Mesenteric fat pad (tissue), 1 donor: ENCODE measurements at places on chromosomes 5 and 9. TPM values are rescaled to one million over a fixed set of nuclear protein-coding genes. Genes with fewer than 3 reads are reported as not detected.

ZNF484 gene
- 6.9 TPM for total RNA-seq

CCDC152 gene
- total RNA-seq: 0.45 TPM

SOX30 gene
- total RNA-seq: not detected

SAXO1 gene
- not detected for total RNA-seq

SARDH gene
- 0.87 TPM for total RNA-seq

PCDHB10 gene
- 1.4 TPM for total RNA-seq

SOHLH1 gene
- total RNA-seq: not detected

CTNND2 gene
- total RNA-seq: 1.8 TPM

PCDHB11 gene
- 2.0 TPM for total RNA-seq

RASA1 gene
- total RNA-seq: 23.5 TPM

CCDC183 gene
- total RNA-seq: 0.71 TPM

GRCh38 chr9:18485714-18486113 lies 11.8 kb downstream of the ADAMTSL1 start:
- no peak for DNase-seq

DNA sequence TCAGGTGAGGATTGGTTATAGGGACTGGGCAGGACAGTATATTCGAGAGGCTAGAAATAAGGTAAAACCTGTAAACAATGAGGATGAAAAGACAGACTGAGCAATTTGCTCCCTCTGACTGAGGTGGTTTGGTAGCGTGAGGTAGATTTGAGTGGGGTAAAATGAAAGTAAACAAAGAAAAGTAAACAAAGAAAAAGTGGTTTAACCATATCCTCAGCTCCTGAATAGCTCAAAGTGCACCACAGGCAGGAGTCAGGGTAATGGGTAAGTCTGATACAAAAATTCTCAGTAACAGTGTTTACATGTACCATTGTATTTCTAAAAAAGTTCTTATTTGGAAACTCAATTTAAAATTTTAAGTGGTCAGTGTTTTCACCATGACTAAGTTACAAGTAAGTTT lies 203.1 kb upstream of the ARRDC3 start:
- DNase-seq: no peak

DNA sequence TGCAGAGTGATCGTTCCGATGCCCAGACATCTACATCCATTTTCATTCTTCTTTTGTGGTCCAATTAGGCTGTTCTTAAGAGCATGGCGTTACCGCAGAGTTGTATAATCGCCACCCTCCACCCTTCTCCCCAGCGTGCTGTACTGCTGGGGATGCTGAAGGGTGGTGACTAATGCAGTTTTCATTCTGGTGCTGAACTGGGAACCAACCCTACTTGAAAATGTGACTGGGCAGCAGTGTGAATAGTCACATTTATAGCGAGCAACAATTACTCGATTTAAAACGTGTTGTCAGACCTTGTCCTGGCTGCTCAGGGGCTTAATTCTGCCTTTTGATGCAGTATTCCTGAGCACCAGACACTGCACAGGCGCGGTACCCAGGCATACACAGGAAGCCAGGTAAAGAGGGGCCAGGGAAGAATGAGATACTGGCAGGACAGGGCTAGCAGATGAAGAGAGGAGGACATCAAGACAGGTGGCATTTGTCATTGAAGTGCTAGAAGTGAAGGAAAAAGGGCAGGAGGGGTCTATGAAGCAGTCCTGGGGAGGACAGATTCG lies 719 bp upstream of the ISCA1 start:
- DNase-seq: no peak

DNA sequence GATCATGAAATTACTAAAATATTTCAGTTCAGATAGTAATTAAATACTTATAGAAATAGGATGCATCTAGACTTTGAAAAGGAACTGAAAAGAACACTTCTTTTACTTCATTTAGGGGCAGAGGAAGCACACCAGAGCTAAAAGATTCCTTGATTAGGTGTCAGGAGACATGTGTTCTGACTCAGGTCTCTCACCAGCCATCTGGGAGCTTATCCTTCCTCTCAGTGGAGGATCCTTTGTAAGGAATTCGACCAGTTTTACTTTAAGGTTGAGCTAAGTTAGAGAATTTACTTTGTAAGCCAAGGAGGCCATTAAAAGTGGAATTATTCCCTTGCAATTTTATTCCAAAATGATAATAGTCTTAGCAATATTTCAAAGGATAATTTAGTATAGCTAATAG lies 16.7 kb downstream of the VCAN start:
- DNase-seq: no peak

DNA sequence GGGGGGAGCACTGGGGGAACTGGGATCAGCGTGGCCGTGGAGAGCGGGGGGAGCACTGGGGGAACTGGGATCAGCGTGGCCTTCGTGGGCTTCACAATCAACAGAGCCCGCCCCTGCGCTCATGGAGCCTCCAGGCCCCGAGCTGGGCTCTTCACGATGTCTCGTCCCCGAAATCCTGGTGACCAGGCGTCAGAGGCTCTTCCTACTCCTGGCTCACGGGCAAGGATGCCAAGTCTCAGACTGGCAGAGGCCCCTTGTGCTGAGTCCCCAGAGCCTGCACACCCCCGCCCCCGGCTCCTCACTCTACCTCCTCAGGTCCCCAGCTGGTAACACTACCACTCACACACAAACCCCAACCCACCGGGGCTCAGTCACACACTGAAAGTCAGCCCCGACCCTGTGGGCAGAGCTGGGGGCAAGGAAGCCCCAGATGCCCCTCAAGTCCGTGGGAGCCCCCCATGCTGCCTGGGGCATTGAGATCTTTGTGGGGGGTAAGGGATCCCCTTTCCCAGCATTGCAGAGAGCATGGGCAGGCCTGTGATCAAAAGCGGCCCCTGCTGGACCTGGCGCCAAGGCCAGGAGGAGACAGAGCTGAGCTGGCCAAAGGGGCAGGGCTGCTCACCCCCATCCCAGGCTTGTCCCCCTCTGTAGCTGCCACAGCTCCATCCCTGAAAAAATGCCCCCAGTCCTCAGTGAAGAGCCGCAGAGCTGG lies 26.7 kb downstream of the LHX3 start:
- no peak for DNase-seq

- no peak for DNase-seq
These were observed 31.8 kb downstream of the HMCN2 start for GRCh38 chr9:130297371-130297770.

DNA sequence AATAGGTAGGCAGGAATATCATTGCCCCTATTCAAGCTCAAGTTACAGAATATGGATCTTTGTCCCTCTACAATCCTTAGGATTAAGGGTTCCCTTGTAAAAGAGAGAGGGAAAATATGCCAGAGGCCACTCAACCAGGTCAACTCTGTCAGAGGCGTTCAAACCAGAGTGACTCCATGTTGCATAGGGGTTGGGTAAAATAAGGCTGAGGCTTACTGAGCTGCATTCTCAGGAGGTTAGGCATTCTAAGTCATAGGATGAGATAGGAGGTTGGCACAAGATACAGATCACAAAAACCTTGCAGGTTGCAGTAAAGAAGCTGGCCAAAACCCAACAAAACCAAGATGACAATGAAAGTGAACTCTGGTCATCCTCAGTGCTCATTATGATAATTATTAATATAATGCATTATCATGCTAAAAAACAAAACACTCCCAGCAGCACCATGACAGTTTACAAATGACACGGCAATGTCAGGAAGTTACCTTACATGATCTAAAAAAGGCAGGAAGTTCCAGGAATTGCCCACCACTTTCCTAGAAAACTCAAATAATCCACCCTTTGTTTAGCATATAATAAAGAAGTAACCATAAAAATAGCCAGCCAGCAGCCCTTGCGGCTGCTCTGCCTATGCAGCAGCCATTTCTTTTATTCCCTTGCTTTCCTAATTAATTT lies 64.8 kb downstream of the ERP44 start:
- no peak for DNase-seq

- no peak for DNase-seq
These were observed 18.5 kb upstream of the SNX2 start for GRCh38 chr5:122756264-122756911.

DNA sequence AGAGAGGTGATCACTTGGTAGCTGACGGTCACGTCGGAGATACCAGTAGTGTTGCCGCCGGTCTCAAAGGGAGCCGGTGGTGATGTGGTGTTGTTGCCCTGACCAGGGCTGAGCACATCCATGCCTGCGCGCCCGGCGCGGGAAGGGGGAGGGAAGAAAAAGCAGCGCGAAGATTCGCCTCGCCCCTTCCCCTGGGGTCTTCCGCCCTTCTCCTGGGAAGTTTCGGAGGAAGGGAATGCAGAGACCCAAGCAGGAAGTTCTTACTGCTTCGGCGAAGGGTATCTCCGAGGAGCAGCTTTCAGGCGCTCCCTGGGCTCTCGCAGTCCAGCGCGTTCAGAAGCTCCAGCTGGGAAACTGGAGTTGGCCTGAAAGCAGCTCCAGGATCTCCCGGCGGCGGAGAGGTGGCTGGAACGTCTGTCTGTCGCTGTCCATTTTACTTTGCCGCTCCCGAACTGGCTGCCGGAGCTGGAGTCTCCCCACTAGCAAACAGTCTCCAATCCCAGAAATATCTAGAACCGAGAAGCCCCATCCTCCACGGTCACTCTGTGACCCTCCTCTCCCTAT lies 565 bp downstream of the HTR1A start:
- DNase-seq: no peak

DNA sequence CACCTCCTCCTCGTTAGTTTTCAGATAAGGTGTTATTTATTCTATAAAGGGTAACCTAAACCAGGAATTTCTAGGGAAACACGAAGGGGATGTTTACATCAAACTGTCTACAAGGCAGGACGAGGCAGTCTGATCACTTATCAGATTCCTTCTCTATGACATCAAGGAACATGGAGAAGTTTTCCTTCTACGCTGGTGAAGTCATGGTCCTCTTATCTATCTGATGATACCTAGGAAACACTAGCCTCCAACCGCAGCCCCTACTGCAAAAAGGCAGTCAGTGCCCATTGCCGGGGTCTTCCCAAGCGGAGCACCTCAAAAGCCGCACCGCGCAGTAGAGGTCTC lies 1.5 kb downstream of the MPDZ start:
- peak; percentile 90 for DNase-seq

DNA sequence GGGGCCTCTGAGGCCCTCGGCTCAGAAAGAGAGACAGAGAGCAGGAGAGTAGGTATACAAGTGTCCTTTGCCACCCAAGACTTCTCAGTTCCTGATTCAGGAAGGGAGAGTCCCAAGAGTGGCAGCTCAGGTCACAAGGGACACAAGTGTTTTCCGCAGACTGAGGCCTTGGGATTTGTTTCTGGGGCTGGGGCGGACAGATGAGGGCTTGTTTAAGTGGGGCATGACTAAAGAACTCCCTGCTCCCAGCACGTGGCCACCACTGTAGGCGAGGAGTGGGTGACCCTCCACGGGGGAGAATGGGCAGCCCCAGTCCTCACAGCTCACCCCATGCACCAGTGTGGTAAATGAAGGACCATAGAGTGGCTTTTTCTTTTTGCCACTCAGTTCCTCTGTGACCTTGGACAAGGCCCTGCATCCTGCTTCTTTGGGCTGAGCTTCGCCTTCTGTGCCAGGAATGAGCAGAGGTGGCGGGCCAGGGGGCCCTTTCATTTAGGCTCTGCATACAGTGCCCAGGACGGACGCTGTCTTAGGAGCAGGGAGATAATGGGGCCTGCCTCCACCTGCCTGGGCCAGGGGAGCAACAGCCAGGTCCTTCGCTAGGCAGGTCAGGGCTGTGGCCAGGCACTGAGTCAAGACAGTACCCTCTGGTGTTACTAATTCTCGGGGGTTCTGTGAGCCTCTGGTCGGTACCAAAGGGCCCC lies 50.8 kb downstream of the AMBP start:
- DNase-seq: peak; percentile 81

- DNase-seq: no peak
These were observed 42.9 kb downstream of the LRRTM2 start for GRCh38 chr5:138832218-138832617.

- DNase-seq: no peak
These were observed 82.2 kb downstream of the STK10 start for GRCh38 chr5:172105811-172106210.

- DNase-seq: no peak
These were observed 191.0 kb downstream of the ESM1 start for GRCh38 chr5:54794135-54794975.

GRCh38 chr5:32074401-32074800 lies 99.7 kb downstream of the GOLPH3 start:
- DNase-seq: peak; percentile 84

DNA sequence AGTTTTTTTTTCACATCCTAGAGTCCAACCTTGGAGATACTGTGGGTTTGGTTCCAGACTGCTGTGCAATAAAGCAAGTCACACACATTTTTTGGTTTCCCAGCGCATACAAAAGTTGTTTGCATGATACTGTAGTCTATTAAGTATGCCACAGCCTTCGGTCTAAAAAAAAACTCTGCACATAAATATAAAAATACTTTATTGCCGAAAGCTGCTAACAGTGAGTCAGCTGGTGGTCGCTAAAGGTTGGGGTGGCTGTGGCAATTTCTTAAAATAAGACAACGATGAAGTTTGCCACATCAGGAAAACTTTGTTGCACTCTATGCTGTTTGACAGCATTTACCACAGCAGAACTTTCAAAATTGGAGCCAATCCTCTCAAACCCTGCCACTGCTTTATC lies 37.4 kb downstream of the UBQLN1 start:
- no peak for DNase-seq

DNA sequence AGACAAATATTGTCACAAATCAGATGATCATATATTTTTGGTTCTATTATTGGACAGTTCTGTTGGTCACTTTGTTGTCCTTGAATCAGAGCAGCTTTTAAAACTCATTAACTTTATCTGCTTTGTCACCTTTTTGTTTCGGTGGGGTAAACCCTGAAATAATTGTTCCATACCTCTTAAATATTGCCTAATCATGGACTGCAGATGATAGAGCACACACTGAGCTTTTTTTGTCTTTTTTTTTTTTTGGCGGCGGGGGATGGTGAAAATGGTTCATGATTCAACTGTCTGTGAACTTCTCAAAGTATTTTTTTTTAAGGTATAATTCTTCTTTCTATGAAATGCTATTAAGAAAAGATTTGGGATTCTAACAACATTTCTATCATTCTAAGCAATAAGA lies 1.8 kb downstream of the NUDT12 start:
- no peak for DNase-seq

DNA sequence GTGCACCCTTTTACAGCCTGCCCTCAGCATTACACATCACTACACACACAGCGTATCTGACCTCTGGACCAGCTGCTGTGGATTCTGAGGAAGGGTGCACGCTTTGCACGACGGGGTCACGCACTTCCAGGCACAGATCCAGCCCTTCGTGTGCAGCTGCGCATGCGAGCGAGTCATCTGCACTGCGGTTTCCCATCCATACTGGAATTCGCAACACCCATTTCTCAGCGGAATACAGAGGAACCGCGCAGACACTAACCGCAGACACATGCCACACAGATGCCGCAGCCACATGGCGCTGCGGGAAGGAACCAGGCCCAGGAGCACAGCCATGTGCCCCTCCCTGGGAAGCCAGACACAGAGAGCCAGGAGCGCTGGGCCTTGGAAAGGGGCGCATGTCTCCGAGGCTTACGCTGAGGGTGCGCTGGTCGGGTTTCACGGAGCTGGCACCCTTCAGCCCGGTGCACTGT lies 43.5 kb downstream of the PNPLA7 start:
- no peak for DNase-seq

DNA sequence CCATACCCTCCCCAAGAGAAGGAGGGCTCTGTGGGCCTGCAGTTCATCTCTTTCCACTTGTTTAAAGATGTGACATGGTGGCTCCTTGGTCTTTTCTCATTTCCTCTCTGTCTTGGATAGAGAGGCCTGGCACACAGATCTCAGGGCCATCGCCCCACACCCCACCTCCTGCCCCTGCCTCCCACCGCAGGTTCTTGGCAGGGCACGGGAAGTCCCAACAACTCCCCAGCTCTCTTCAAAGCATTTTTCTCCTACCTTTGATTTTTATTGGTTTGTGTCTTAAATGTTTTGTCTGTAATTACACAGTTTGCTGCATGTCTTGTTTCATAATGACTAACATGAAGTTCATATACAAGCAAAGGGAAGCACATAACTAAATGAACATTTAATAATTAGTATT lies 178.5 kb upstream of the MSX2 start:
- DNase-seq: peak; percentile 43

GRCh38 chr5:41637869-41638268 lies 127.5 kb upstream of the PLCXD3 start:
- no peak for DNase-seq
